ENCODE measurements at places on chromosomes 6 and 20.

GRCh38 chr20:31707994-31708735, 14.5 kb downstream of the BCL2L1 start:
- DNase-seq: no peak

DNA sequence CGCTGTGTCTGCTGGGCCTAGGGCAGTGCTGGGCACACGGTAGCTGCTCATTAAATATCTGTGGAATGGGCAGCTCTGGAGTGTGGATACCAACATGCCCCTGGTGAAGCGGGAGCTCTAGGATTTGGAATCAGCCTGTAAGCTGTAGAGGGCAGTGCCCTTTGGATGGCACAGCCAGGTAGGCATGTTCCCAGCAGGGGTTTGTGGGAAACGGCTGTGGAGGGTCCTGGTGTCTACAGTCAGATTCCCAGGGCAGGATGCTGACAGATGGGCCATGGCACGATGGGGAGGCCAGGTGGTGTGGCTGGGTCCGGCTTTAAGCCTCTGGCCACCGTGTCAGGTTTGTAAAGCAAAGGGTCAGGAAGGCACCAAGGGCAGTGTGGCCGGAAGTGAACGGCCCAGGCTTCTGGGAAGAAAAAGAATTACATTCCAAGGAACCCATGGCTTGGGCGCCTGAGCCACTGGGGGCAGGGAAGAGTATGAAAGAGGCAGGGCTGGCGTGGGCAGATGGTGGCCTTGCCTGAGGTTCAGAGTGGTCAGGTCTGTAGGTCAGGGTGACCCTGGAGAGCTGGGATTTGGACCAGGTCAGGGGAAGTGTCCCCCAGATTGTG, 44.8 kb downstream of the UBE2V1 start:
- no peak for DNase-seq

DNA sequence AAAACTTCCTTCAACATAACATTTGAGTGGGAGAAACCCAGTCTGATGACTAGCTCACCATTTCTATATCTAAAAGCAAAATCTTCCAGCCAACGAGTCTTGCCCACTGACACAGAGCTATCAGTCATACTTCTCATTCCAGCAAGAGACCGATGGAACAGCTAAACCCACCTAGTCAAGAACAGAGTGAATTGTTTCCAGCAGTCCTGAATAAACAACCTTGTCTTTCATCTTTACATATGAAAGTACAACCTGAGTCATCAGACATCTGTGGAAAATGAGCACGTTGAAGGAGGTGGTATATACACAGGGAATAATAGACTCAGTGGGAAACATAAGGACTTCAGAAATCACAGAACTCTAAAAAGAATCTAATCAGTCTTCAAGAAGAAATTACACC, 23.8 kb downstream of the NRSN1 start:
- DNase-seq: no peak

- DNase-seq: no peak
Observed at GRCh38 chr6:35765739-35766138, 10.7 kb upstream of the CLPSL2 start.

GRCh38 chr6:69948479-69949114, 82.2 kb downstream of the COL19A1 start:
- no peak for DNase-seq

DNA sequence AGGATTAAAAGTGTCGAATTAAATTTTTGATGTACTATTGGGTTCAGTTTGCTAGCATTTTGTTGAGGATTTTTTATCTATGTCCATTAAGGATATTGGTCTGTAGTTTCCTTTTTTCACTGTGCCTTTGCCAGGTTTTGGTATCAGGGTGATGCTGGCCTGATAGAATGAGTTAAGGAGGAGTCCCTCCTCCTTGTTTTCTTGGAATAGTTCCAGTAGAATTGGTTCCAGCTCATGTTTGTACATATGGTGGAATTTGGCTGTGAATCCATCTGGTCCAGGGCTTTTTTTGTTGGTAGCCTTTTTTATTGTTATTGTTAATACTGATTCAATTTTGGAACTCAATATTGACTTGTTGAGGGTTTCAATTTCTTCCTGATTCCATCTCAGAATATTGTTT, 141.8 kb downstream of the SIM1 start:
- DNase-seq: no peak

GRCh38 chr20:19652591-19653026, 105.4 kb upstream of the RIN2 start:
- no peak for DNase-seq

DNA sequence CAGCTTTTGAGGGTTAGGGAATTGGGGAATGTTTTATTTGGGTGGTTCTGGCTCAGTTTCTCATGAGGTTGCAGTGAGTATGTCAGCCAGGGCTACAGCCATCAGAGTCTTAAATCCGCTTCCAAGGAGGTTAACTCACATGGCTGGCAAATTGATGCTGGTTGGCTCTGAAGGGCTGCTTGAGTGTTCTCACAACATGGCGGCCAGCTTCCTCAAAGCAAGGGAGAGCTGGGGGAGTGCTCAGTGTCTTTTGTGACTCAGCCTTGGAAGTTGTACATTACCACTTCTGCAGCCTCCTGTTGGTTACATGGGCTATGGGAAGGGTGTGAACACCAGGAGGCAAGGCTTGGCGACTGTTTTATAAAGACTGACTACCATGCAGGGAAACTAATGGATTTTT, 17.8 kb upstream of the PPP1R3G start:
- DNase-seq: no peak

GRCh38 chr6:40520084-40520483, 67.1 kb downstream of the LRFN2 start:
- no peak for DNase-seq

GRCh38 chr6:136548582-136549299, 1.5 kb downstream of the MAP7 start:
- no peak for DNase-seq

DNA sequence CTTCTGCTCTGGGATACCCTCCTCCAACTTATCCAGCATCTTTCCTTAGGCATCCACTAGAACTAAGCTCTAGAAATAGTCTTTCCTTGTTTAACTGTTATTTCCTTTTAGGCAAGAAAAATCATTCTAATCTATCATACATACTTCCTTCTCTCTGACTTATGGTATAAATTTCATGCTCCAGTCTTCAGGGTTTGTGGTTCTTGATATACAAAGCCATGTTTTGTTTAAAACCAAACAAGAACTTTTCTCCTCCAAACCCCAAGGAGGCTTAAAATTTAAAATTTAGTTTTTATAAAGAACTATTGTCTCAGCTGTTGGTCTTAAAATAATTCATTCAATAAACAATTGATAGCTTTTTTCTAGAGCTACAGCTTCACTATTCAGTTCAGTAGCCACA, 77.2 kb downstream of the CD164 start:
- DNase-seq: no peak

- no peak for DNase-seq
Observed at GRCh38 chr6:49892280-49892679, 25.9 kb upstream of the CRISP1 start.

DNA sequence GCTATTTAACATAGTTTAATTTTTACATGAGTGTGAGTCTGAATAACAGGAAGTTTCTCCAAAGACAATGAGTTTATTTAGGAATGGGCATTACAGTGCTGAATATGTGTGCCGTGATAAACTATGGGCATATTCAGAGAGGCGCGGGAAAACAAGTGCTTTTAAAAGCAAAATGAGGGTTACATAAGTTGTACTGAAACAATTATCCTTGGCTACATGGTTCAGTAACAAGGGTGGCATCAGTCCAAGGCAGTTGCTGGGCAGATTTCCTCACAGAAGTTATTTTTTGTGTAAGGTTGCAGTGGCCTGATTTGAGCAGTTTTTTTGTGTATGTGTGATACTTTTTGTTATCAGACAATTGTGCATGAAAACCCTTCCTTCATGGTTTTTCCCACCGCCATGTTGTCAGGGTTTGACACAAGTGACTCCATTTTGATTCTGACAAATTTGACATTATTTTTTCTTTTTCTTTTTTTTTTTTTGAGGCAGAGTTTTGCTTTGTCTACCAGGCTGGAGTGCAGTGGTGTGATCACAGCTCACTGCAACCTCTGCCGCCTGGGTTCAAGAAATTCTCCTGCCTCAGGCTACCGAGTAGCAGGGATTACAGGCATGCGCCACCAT, 22.3 kb upstream of the PXDC1 start:
- no peak for DNase-seq

- DNase-seq: no peak
Observed at GRCh38 chr6:3419624-3420272, 37.1 kb downstream of the SLC22A23 start.

DNA sequence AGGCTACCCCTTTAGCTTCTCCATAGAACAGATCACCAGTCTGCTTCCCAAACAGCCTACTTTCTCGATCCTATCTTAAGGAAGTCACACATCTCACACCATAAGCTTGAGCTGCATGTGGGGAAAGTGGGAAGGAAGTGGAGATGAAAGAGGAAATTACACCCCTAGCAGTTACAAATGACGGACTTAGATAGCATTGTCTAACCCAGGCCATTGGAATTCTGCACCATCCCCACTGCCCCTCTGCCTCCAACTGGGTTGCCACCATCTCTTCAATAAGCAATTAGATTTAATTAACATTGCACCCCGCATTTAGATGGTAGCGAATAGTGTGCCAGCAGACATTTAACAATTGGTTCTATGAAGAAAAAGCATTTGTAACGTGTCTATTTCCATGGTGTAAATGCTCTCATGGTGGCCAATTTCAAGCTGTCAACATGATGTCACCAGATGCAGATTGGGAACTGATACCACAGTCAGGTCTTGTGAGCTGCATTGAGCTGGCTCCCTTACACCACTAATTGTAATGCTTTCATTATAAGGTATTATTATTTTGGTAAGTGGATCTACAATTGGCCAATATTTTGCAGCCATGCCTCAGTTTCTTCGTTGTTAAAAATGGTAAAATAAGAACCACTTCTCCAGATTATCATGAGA, 124.7 kb downstream of the CD24 start:
- no peak for DNase-seq

GRCh38 chr20:56004007-56004406, 1.3 kb downstream of the CBLN4 start:
- DNase-seq: no peak

DNA sequence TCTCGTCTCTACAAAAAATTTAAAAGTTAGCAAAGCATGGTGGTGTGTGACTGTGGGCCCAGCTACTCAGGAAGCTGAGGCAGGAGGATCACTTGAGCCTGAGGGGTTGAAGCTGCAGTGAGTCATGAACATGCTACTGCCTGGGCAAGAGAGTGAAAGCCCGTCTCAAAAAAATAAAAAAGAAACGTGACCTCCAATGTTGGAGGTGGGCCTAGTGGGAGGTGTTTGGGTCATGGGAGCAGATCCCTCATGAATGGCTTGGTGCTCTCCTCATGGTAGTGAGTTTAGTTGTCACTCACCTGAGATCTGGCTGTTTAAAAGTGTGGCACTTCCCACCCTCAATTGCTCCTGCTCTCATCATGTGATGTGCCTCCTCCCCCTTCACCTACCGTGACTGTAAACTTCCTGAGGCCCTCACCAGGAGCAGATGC, 24.3 kb downstream of the RBL1 start:
- peak; percentile 12 for DNase-seq

- no peak for DNase-seq
Observed at GRCh38 chr20:31721408-31722256, 1.0 kb downstream of the BCL2L1 start.

DNA sequence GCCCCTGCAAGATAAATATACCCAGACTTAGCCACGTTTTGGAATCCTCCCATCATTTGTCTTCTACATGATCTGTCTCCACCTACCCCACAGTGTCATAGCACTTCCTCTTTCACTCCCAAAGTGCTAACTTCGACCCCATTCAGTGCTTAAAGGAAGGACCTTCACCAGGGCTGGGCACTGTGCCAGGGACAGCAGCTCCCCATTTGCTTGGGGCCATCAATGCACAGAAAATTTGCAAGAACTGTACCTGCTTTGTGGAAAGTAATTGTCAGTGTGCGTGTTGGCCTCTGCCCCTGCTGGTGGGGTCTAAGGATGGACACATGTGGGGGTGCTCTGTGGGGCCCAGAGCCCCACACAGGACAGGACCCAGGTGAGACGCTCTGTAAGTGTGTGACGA, 5.2 kb upstream of the BPIFA2 start:
- no peak for DNase-seq

GRCh38 chr20:14721926-14722452, 384.6 kb upstream of the FLRT3 start:
- no peak for DNase-seq

- DNase-seq: no peak
Observed at GRCh38 chr6:21873562-21873961, 280.0 kb downstream of the SOX4 start.

- no peak for DNase-seq
Observed at GRCh38 chr6:147023581-147023980, 180.6 kb upstream of the STXBP5 start.

- no peak for DNase-seq
Observed at GRCh38 chr6:113529196-113529595, 327.9 kb upstream of the MARCKS start.

- DNase-seq: no peak
Observed at GRCh38 chr6:6466967-6467761, 121.4 kb upstream of the LY86 start.

GRCh38 chr20:58086763-58087561, 141.5 kb downstream of the ANKRD60 start:
- no peak for DNase-seq

DNA sequence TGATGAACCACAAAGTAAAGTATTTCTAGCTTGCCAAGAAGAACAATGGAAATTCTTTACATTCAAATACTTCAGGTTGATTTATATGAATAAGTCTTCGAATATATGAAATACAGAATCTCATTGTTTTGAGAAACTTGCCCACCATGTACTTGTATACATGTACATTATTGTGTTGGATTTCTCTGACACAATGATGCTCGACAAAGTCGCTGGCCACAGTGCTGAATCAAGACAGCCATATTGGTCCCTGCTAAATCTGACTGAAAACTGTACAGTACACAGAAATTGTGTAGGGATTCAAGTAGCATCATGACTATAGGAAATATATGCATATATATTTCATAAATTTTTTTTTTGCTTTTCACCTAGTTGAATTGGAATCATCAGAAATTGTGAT, 13.1 kb upstream of the LIN28B start:
- DNase-seq: no peak

- DNase-seq: no peak
Observed at GRCh38 chr20:36862857-36863668, 12.9 kb upstream of the TLDC2 start.

- peak; percentile 43 for DNase-seq
Observed at GRCh38 chr6:149264629-149265028, 52.9 kb upstream of the TAB2 start.
